ENCODE measurements at places on chromosomes 16 and 17.

- DNase-seq, result no peak
Measured at GRCh38 chr17:80445007-80445725, 30.2 kb downstream of the ENDOV start.

GRCh38 chr16:11783319-11784037, 13.6 kb downstream of the ZC3H7A start:
- no peak for DNase-seq

GRCh38 chr17:30378241-30378824, 394 bp upstream of the CPD start:
- DNase-seq, result peak; percentile 30

GRCh38 chr17:37384560-37385149, 8.9 kb downstream of the C17orf78 start:
- DNase-seq, result no peak

GRCh38 chr17:5234645-5235576, at the start of gene SCIMP:
TSS of gene SCIMP (minus strand) at chr17:5234860. CDS start at chr17:5234755, 105 bp downstream.
- DNase-seq, result no peak

DNA sequence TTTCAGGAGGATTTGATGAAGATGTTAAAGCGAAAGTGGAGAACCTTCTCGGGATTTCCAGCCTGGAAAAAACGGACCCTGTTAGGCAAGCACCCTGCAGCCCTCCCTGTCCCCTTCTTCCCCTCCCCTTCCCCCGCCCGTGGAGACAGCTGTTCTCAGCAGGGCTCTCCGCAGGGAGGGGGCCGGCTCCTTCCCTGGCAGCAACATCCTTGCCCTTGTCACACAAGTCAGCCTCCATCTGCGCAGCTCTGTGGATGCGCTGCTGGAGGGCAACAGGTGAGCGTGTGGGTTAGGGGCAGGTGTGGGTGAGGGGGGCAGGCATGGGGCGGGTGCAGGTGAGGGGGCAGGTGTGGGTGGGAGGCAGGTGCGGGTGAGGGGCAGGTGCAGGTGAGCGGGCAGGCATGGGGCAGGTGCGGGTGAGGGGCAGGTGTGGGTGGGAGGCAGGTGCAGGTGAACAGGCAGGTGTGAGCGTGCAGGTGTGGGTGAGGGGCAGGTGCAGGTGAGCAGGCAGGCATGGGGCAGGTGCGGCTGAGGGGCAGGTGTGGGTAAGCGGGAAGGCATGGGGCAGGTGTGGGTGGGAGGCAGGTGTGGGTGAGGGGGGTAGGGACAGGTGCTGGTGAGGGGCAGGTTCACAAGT, 9.4 kb downstream of the CYBC1 start:
- DNase-seq, result no peak

DNA sequence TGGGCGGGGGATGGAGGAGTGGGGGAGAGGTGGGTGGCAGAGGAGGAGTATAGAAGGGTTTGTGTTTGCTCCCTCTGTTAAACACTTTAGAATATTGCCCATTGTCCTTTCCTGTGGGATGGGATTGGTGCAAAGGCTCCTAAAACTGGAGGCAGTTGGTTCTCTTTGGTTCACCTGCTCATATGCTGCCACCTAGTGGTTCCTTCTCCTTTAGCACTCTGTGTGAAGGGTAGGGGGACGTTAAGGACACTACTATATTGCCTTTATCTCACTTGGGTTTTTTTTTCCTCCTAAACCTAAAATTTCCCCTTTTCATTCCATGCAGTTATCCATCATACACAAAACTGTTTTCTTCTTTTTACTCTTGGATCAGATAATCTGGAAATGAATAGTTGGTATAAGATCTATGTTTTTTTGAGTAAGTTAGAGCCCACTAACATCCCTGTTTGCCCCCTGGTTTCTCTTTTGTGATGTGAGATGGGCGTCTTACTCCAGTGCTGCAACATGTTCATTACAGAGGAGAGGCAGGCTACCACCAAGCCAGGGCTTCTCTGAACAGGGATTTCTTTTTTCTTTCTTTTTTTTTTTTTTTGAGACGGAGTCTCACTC, 23.8 kb downstream of the SNX11 start:
- peak; percentile 72 for DNase-seq

GRCh38 chr16:58508671-58509251, 6.6 kb upstream of the SETD6 start:
- DNase-seq, result no peak

All from cerebellum (tissue), 4 donors.